ENCODE measurements at places on chromosomes 4 and X. TPM values are rescaled to one million over a fixed set of nuclear protein-coding genes. Genes with fewer than 3 reads are reported as not detected.

GRCh38 chr4:57448901-57449300, 338.7 kb upstream of the IGFBP7 start:
- H3K36me3 ChIP-seq = no peaks in the 10 kb centered on the region
- DNase-seq = no peak
- no peaks in the 10 kb centered on the region for H3K27me3 ChIP-seq
- H3K4me1 ChIP-seq = no peaks in the 10 kb centered on the region
- no peak overlapping the region for H3K27ac ChIP-seq

- peaks cover 11% of the 10 kb centered on the region for H3K4me1 ChIP-seq
- no peaks in the 10 kb centered on the region for H3K36me3 ChIP-seq
- no peaks in the 10 kb centered on the region for H3K27me3 ChIP-seq
- H3K27ac ChIP-seq = no peak overlapping the region
These were observed 3.5 kb downstream of the CCNI start for GRCh38 chr4:77072195-77072753.

NXF3 gene
- 0.46 TPM for total RNA-seq

JCHAIN gene
- not detected for total RNA-seq

DNA sequence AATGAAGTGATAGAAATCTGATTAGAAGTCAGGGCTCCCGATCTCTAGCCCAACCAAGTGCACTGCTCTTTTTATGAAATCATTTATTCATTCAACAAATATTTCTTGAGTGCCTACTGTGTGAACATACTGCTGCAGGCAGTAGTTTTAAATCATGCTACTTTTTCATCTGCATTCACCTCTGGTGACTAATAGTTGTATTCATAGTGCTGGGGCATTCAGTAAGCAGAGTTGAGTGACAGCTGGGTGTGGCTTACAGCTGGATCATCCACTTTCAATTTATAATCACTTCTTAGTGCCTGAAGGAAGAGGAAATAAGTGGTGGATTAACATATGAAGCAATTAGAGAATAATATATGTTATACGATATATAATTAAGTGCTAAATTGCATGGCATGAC, 94.1 kb upstream of the HPRT1 start:
- no peak for DNase-seq
- no peak overlapping the region for H3K27ac ChIP-seq
- no peaks in the 10 kb centered on the region for H3K36me3 ChIP-seq
- H3K4me1 ChIP-seq = no peaks in the 10 kb centered on the region

DNA sequence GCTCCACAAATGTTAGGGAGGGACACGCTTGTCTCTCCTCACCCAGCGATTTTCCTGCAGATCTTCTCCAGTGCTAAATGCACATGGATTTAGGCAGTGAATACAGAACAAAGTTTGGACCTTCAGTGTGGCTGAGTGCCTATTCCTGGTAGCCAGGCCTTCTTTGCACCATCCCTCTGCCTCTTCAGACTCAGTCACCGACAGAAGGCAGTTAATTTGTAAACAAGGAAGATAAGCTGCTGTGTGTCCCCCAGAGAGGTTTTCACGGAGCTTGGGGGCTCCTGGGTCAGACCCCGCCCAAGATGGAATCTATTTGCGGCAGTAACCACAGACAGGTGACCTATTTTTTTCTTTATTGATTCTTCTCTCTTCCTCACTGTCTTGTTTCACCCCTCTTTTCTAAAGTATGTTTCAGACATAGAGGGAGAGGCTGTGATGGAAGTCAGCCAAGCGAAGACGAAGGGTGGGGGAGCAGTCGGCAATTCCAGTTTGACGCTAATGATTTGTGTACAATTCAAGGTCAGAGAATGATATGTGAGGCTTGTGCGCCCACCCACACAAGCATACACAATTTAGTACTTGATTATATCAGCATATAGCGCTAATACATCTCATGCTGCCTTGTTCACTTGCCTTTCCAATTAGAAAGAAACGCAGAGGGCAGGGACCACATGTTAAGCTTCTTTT, 200.8 kb downstream of the MGST2 start:
- no peak for DNase-seq
- H3K36me3 ChIP-seq = no peaks in the 10 kb centered on the region
- no peaks in the 10 kb centered on the region for H3K4me1 ChIP-seq
- no peaks in the 10 kb centered on the region for H3K27me3 ChIP-seq

GRCh38 chr4:181323061-181323460, 920.1 kb upstream of the TENM3 start:
- peaks cover 29% of the 10 kb centered on the region for H3K27me3 ChIP-seq
- DNase-seq = no peak
- no peaks in the 10 kb centered on the region for H3K36me3 ChIP-seq
- H3K27ac ChIP-seq = no peak overlapping the region
